PC-3 (cell line): ENCODE measurements at places on chromosomes 4 and X.
A peak's percentile ranks its signal among the peaks of the same experiment; 100 is the strongest.

DNA sequence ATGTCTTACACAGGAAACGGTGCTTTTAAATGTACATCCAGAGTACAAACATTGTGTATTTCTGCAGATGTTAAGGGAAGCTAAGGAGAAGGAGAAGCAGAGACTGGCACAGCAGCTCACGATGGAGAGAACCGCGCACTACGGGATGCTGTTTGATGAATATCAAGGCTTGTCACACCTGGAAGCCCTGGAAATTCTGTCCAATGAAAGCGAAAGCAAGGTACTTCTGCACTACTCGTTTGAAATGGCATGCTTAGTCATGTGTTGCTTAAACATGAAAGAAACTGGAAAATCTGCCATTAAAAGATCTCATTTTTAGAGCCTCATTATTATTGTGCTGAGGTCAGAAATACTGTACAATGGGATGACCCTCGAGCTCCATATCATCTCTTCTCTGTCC, 47.2 kb downstream of the FAM114A1 start:
- H3K27ac ChIP-seq, result no peak overlapping the region
- H3K36me3 ChIP-seq, result no peaks in the 10 kb centered on the region
- no peak overlapping the region for H3K4me3 ChIP-seq
- no peak for DNase-seq

GRCh38 chrX:18682979-18683387, 11.1 kb upstream of the RS1 start:
- no peak for DNase-seq
- no peaks in the 10 kb centered on the region for H3K4me1 ChIP-seq
- no peaks in the 10 kb centered on the region for H3K27me3 ChIP-seq
- H3K27ac ChIP-seq, result no peak overlapping the region

DNA sequence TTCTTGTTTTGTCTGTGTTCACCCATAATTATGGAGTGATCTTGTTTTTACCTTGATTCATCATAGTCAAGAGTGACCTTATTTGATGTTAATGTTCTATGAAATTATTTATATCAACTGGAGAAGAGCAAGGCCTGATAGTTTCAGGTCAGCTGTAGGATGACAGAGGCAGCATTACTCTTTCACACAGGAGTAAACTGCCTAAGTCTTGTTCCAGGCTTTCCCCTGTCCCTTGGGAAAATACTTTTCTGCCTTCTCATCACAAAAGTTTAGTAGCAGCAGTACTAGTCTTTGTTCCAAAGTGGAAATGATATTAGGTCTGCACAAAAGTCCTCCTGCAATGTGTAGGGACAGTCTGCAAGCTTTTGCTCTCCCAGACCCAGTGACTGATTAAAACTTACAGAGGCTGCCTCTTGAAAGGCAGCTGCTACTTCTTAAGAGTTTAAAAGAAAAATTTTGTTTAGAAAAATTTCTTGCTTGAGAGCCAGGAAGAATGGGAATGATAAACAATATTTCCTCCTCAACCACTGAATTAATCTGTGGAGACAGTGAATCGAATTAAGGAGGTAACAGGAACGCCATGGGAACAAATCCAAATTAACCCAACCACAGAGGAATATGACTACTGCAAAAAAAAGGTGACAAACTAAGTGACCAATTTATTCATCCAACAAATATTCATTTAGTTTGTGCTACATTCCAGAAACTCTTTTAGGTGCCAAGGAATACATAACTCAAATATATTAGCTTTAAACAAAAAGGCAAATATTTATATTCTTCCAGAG, 991.4 kb upstream of the PABPC4L start:
- no peaks in the 10 kb centered on the region for H3K4me1 ChIP-seq
- H3K4me3 ChIP-seq, result no peak overlapping the region
- no peak for DNase-seq
- no peak overlapping the region for H3K27ac ChIP-seq

GRCh38 chr4:136390824-136391223, 1141.5 kb downstream of the PCDH18 start:
- H3K27ac ChIP-seq, result no peak overlapping the region
- no peak overlapping the region for H3K4me3 ChIP-seq
- no peaks in the 10 kb centered on the region for H3K4me1 ChIP-seq

DNA sequence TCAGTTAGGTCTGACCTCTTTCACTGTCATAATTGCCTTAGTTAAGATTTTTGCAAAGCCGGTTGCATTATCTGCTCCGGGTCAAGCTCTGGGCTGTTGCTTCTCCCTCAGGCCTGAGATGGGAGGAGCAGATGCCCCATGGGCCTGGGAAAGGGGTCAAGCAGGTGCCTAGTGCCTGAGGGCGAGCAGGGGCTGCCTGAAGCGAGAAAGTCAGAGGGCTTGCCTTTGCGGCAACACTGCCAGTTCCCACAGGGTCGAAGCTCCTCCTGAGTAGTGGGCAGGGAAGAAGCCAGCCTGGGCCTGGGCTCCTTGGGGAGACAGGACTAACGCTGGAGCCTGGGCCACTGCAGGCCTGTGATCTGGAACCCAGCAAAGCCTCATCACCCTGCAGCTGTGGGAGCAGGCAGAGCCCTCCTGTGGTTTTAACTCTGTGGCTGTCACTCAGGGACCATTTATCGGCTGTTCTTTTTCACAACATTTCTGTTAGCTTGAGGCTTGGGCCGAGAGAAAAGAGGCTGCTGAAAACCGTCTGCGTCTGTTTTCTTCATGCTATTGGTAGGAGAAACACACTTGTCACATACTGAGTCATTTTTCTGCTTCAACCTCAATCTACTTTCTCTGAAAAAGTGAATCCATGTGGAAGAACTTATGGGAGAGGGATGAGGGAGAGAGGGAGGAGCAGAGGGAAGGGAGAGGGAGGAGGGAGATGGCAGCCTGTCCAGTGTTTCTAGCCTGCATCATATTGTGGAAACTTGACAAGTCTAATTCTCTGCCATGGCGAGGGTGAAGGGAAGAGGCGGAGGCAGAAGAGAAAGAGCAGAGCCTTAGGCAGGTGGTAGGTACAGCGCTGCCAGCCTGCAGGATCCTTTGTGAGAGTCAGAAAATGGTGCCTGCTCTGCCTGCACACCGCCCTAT, 68.4 kb downstream of the RHOH start:
- DNase-seq, result no peak
- no peak overlapping the region for H3K4me3 ChIP-seq
- H3K27ac ChIP-seq, result no peak overlapping the region
- H3K4me1 ChIP-seq, result no peaks in the 10 kb centered on the region

DNA sequence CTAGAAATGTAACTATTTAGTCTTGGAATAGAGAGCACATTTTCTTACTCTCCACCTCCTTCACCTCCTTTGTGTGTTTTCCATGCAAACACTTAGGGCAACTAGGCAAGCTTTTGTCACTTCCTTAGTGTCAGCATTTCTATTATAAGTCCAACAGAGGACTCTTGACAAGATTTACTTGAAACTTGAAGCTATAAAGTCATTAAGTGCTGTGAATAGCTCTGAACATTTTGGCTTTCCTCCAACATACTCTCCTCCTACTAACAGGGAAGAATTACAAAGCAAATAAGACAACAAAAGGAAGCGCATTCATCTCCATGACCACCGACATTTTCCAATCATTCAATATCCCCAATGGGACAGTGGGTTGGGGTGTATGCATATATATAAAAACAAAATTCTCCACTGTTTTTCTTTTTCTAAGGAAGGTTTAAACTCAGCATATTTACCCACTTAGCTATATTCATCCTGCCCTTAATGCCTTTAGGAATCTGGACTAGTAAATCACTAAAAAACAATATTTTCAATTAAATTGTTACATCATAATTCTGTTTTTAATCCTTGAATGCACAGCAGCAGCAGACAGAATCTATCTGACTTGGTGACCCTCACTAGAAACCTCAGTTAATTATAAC, 264.6 kb downstream of the SNCA start:
- no peaks in the 10 kb centered on the region for H3K36me3 ChIP-seq
- H3K4me3 ChIP-seq, result no peak overlapping the region
- H3K4me1 ChIP-seq, result no peaks in the 10 kb centered on the region
- H3K27ac ChIP-seq, result no peak overlapping the region
- H3K27me3 ChIP-seq, result peaks cover 29% of the 10 kb centered on the region

- no peak overlapping the region for H3K4me3 ChIP-seq
- no peaks in the 10 kb centered on the region for H3K4me1 ChIP-seq
- no peaks in the 10 kb centered on the region for H3K36me3 ChIP-seq
- H3K27ac ChIP-seq, result no peak overlapping the region
Measured at GRCh38 chr4:8760561-8760960, 111.1 kb downstream of the HMX1 start.

DNA sequence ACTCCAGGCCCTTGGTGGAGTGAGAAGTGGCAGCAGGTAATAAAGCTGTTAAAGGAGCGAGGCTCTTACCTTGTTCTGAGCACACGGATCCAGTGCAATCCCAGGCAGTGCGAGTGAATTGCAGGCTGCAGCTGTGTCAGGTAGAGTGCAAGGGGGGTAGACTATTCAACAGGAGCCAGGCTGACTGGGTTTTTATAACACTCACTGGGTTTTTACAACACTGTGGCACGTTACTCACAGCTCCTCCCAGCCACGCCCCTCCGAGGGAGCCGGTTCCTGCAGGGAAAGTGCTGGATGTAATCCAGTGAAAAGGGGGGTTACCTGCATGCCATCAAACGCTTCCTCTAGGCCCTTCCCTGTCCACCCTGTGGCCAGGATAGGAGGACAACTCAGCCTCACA, 358 bp downstream of the FGFBP1 start:
- DNase-seq, result peak; percentile 88
- H3K36me3 ChIP-seq, result peaks cover 7% of the 10 kb centered on the region
- H3K4me1 ChIP-seq, result peaks cover 37% of the 10 kb centered on the region
- H3K27me3 ChIP-seq, result no peaks in the 10 kb centered on the region

DNA sequence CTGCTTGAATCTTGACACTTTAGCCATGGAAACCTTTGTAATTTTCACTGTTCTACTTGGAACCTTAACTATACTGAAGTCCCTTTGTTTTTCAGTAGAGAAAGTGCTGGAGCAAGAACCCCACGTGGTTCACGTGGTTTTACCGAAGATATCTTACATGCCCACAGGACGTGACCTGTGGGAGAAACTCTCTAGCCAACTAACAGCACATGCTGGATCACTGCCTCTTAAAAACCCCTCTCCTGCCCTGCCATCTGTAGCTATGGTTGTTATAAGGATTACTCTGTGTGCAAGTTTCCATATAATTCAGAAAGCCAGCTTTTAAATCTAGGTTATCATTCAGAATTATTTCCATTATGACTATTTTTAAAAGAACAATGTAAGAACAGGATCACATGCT, 30.2 kb downstream of the SPANXD start:
- no peaks in the 10 kb centered on the region for H3K27me3 ChIP-seq
- no peaks in the 10 kb centered on the region for H3K36me3 ChIP-seq
- no peak for DNase-seq
- no peak overlapping the region for H3K4me3 ChIP-seq

- no peaks in the 10 kb centered on the region for H3K27me3 ChIP-seq
- DNase-seq, result no peak
- no peaks in the 10 kb centered on the region for H3K4me1 ChIP-seq
- H3K4me3 ChIP-seq, result no peak overlapping the region
Measured at GRCh38 chr4:86357608-86358007, 2.2 kb downstream of the MAPK10 start.

DNA sequence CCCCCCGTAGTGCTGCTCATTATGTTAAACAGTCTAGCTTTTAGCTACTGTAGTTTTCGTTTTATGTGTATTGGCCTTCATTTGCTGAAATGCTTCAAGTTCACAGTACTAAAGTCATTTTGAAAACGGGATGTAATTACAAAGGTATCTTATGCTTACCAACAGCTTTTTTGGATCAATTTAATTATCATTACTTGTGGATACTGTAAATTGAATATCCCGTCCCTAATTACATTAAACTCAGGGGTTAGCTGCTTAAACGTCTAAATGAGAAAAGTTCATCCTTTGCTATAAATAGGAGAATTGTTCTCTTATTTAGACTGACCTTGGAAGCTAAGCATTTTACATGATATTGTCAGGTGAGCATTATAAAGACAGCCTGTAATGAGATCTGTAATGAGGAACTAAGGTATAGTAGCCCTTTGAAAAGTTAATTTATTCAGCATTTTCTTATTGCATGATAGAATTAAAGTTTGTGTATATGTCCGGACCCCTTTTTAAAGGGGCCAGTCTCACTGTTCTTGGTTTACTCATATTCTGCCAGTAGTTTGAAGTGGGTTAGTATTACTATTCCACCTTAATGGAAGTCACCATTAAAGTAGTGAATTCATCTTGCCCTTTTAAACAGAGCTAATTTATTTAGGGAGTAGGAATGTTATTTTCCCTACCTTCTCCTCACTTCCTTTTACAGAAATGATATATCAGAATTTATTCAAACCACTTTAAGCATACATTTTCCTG, 252.6 kb downstream of the TENM3 start:
- no peaks in the 10 kb centered on the region for H3K4me1 ChIP-seq
- H3K27ac ChIP-seq, result no peak overlapping the region
- no peaks in the 10 kb centered on the region for H3K27me3 ChIP-seq
- no peaks in the 10 kb centered on the region for H3K36me3 ChIP-seq

DNA sequence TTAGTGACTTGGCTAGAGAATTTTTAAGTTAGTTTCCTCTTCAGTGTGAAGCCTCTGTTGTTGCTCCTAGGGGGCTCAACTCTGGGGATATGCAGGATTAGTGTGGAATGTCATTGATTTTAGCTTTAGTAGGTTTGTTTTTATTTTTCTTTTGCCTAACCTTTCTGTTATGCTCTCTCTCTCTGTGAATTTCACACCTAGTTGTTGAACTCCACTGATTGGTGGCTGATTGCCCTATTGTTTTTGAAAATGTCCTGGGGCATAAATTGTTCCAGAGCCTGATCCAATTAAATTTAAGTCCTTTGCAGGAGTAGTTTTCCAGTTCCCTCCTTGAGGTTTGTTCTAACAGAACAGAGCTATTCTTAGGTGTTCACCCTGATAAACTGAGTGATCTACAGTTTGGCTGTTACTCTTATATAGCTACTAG, 393.3 kb upstream of the CTSO start:
- no peaks in the 10 kb centered on the region for H3K27me3 ChIP-seq
- H3K36me3 ChIP-seq, result no peaks in the 10 kb centered on the region
- peak overlapping the region; percentile 34; the same call in 1 of the 2 replicates for H3K4me3 ChIP-seq
- peak overlapping the region; percentile 76 for H3K27ac ChIP-seq
- peaks cover 24% of the 10 kb centered on the region for H3K4me1 ChIP-seq

- no peaks in the 10 kb centered on the region for H3K27me3 ChIP-seq
- DNase-seq, result peak; percentile 90
- H3K27ac ChIP-seq, result peak overlapping the region; percentile 83
- no peak overlapping the region for H3K4me3 ChIP-seq
Measured at GRCh38 chr4:110533940-110534339, 58.0 kb downstream of the ENPEP start.

GRCh38 chr4:48184882-48185281, 50.8 kb upstream of the TXK start:
- no peak for DNase-seq
- H3K27me3 ChIP-seq, result no peaks in the 10 kb centered on the region
- no peaks in the 10 kb centered on the region for H3K4me1 ChIP-seq
- no peak overlapping the region for H3K4me3 ChIP-seq
- H3K27ac ChIP-seq, result no peak overlapping the region
- H3K36me3 ChIP-seq, result no peaks in the 10 kb centered on the region
